Fibroblast of villous mesenchyme (primary cell): ENCODE measurements at places on chromosomes 6 and 20. TPM values are rescaled to one million over a fixed set of nuclear protein-coding genes. Genes with fewer than 3 reads are reported as not detected.

The HDGFL1 gene
- not detected in 2 replicates for total RNA-seq

- DNase-seq: no peak
Observed at GRCh38 chr6:45647341-45648261, 269.9 kb upstream of the SUPT3H start.

DNA sequence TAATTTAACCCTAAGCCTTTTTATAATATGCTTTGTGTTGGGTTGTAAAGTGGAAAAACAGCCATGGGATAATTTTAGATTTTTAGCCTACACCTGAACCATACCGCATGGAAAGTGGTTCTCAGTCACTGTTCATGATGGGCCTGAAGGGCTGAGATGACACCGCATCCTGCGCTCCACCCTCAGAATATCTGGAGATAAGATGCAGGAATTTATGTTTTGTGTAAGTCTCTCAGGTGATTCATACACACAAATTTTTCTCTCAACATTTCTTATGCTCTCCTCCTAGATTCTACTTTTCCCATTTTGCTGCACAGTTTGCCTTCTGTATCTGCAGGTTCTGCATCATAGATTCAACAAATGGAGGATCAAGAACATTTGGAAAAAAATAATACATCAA, 191.3 kb upstream of the PHACTR1 start:
- no peak for DNase-seq

The ACTL10 gene
- 1.7 and 2.6 TPM in 2 replicates for total RNA-seq

The ERVFRD-1 gene
- total RNA-seq: not detected in 2 replicates

The ADGRG6 gene
- total RNA-seq: 33.2 and 153 TPM in 2 replicates

- DNase-seq: peak; percentile 98
Observed at GRCh38 chr20:16528078-16528477, 45.2 kb downstream of the KIF16B start.

- DNase-seq: peak; percentile 92
Observed at GRCh38 chr20:1761116-1761515, 103.5 kb upstream of the SIRPG start.

GRCh38 chr20:46377518-46377917, 28.9 kb downstream of the ELMO2 start:
- DNase-seq: no peak

DNA sequence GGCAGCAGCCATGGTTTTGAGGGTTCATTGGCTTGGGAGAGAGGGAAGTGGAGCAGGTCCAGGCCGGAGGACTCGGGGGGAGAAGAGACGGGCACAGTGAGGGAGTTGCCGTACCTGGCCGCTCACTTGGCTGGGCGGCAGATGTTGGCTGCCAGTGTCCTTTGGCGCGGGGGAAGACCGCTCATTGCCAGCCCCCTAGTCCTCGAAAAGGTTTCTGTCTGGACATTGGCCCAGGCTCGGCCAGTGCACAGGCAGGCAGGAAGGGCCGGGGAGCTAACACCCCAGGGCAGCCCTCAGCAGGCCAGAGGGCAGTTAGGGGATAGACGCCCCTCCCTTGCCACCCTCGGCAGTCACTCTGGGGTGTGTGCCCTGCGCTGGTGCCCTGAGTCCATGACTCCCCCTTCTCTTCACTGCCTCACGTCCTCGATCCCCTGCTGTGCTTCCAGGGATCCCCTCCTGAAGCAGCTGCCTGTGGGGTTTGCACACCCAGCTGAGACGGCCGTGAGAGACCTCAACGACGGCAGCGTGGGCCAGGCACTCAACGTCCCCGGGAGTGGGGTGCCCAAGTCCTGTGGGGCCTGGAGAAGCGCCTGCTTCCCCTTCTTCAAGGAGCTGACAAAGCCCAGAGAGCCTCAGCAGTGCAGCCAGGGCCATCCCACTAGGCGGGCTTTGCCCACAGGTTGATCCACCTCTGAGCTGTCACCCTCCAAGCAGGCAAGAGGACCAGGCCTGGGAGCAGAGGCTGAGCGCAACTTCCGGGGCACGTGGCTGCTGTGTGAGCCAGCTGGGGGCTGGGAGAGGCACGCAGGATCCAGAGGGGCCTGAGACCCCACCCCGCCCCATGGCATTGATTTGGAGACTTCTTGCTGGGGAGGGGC, 20.4 kb downstream of the RBM38 start:
- no peak for DNase-seq

The PHACTR1 gene
- total RNA-seq: 0.32 and 0.43 TPM in 2 replicates

The ULBP2 gene
- 4.5 and 6.9 TPM in 2 replicates for total RNA-seq

DNA sequence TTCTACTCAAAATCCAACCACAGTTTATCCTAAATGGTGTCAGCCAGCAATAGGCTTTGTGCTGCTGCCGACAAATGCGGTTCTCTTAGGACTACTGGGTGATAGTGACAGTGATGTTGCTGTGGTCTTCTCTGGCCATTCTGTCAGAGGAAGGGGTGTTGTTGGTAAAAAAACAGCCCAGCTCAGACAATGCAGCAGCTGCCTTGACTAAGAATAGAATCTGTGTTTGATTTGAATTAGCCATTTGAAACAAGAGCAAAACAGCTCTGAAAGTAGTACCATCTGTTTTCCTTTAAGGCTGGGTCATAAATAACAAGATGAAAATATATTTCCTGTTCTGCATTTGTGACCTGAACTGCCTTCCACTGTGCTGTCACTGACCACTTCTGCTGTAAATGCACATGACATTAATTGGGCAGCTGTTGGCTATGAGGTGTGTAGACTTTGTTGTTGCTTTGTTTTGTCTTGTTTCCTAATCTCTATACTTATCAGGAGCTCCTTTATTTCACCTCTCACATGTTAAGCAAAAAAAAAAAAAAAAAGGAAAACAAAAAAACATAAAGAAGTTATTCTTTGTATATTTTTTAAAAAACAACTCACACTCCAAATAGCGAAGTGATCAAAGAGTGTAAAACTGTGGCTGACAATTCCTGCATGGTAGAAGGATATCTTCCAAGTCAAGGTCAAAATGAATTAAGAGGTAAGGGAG, 497.8 kb upstream of the ARID1B start:
- DNase-seq: peak; percentile 3

GRCh38 chr20:7714549-7714948, 225.7 kb downstream of the HAO1 start:
- no peak for DNase-seq

GRCh38 chr20:20446425-20447015, 78.6 kb downstream of the INSM1 start:
- DNase-seq: no peak

- DNase-seq: no peak
Observed at GRCh38 chr6:11552442-11552841, 14.9 kb downstream of the TMEM170B start.

GRCh38 chr20:48277266-48277665, 492.0 kb upstream of the SULF2 start:
- peak; percentile 34 for DNase-seq

The ARFGEF3 gene
- under 0.01 TPM in 2 replicates for total RNA-seq

- DNase-seq: peak; percentile 68
Observed at GRCh38 chr6:6758915-6759654, 170.6 kb downstream of the LY86 start.

DNA sequence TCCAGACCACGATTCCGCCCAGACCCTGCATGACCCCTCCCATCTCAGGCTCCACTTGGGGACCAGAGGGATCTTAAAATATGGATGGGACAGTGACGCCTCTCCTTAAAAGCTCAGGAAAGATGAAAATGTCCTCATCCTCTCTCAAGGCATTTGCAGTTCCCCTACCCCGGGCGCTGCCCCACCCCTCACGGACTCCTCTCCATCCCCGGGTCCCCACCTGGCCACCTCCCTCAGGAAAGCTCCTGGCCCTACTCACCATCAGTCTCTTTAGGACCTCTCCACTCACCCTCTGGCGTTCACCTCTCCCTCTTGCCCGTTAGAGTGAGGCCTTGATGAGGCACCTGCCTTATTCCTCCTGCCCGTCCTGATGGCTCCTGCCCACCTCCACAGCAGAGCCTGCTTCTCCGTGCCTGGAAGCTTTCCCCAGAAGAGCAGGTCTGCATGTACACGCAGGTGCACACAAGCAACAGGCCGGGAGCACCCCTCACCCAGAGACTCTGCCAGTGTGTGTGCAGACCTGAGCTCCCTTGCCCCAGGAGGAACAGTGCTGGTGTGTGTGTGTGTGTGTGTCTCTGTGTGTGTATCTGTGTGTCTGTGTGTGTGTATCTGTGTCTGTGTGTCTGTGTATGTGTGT, 105.6 kb upstream of the NXT1 start:
- no peak for DNase-seq

DNA sequence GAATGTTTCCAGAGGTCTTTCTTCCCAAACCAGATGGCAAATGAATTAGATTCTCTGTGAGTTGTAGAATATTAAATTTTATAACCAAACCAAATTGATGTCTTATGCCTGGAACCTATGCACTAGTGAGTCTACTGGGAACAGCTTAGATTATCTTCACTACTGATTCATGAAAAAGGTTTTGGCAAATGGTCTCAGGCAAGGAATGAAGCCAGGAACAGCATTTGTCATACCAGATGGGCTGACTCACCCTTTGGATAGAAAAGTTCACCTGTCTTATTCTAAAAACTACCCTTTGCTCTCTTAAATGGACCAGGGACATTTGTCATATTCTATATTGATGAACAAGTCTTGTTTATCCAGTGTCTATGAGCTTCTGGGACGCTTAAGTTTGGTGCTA, 135.4 kb upstream of the ECI2 start:
- no peak for DNase-seq

DNA sequence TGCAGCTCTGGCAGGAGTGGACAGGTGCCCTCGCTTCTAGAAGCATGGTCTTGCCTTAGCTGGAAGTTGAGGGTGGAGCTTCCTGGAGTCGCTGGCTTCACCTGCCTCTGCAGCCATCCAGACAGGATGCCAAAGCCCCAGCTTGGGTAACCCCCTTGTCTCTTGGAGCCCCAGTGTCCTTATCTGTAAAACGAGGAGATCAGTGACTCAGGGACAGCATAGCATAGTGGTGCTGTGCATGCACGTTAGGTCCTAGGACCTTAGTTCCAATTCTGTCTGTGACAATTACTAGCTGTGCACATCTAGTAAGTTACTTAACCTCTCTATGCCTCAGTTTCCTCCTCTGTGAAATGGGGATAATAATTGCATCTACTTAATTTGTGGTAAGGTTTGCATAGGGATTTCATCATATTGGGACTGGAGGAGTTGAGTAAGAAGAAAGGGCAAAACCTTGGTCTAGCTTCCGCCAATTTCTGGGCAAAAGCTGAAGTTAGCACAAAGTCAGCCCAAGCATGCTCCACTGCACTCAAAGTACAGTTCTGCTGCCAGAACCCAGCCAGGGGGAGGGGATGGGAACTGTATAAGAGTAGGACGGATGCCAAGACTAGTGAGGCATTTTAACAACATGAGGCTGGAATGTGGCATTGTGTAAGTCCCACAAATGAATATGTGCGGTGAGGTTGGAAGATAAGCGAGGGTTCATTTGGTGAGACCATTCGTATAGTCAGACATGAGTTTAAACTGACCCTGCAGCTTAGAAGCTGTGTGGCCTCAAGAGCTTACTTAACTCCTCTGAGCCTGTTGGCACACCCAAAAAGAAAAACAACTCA, 24.5 kb downstream of the TOX2 start:
- peak; percentile 100 for DNase-seq
